ENCODE measurements at places on chromosomes 13 and 19. TPM values are rescaled to one million over a fixed set of nuclear protein-coding genes. Genes with fewer than 3 reads are reported as not detected.

Gene ESD
- total RNA-seq, result 79.2 TPM

Gene PSENEN
- total RNA-seq, result 51.2 TPM

Gene ZNF569
- 3.2 TPM for total RNA-seq

Gene PCDH17
- total RNA-seq, result not detected

Gene ZNF254
- 10.2 TPM for total RNA-seq

Gene CAB39L
- total RNA-seq, result 5.1 TPM

Gene SHISA2
- 0.30 TPM for total RNA-seq

Gene SHANK1
- not detected for total RNA-seq

Gene PSG1
- total RNA-seq, result 0.45 TPM

Gene FBXO17
- total RNA-seq, result 0.21 TPM

- ATAC-seq, result peak; percentile 47
Measured at GRCh38 chr19:4108767-4109625, 14.9 kb downstream of the MAP2K2 start.

- no peak for ATAC-seq
Measured at GRCh38 chr13:73532987-73533510, 474.2 kb downstream of the KLF5 start.

DNA sequence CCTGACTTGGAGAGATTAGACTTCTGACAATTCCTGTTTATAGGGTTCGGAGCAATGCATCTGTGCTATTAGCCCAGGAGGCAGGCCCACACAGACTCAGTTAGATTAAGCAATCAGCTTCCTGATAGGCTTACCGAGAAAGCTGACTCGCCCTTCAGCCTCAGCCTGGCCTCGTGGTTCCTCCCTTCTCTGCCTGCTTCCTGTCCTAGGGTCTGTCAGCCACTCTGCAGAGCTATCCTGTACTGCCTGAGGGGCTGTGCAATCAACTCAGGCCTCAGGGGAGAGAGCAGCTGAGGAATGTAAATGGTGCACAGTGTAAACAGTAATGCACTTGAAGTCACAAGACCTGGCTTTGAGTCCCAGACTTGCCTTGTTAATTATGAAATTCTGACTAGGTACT, 30.7 kb downstream of the HTR2A start:
- ATAC-seq, result no peak

- peak; percentile 54 for ATAC-seq
Measured at GRCh38 chr19:48837051-48837524, 797 bp upstream of the HSD17B14 start.

GRCh38 chr13:20193162-20193906, 596 bp upstream of the GJB2 start:
- peak; percentile 21 for ATAC-seq

- peak; percentile 62 for ATAC-seq
Measured at GRCh38 chr19:18274219-18274780, at the start of gene IQCN. Gene IQCN (minus strand): TSS chr19:18274452. CDS start chr19:18269478, 4,974 bp downstream.

DNA sequence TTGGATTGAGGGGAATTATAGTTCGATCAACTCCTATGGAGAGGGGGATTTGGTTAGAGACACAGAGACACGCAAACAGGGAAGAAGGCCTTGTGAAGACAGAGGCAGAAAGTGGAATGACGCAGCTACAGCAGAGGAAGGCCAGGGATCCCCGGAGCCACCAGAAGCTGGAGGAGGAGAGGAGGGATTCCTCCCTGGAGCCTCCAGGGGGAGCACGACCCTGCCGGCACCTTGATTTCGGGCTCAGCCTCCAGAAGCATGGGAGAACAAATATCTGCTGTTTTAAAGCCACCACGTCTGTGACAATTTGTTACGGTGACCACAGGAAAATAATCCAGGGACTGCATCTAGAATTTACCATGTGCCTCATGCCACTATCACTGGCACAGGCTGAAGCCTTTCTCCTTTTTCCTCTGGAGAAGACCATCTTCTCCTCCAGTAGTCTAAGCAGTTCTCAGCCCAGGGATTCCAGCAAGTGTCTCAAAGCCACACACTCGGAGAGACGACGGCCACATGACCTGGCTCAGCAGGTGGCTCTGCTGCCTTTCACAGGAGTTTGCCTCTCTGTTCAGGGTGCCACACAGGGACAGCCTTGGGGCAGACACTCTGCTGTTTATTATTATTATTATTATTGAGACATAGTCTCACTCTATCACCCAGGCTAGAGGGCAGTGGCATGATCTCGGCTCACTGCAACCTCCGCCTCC, 39.9 kb upstream of the CCNE1 start:
- ATAC-seq, result no peak

DNA sequence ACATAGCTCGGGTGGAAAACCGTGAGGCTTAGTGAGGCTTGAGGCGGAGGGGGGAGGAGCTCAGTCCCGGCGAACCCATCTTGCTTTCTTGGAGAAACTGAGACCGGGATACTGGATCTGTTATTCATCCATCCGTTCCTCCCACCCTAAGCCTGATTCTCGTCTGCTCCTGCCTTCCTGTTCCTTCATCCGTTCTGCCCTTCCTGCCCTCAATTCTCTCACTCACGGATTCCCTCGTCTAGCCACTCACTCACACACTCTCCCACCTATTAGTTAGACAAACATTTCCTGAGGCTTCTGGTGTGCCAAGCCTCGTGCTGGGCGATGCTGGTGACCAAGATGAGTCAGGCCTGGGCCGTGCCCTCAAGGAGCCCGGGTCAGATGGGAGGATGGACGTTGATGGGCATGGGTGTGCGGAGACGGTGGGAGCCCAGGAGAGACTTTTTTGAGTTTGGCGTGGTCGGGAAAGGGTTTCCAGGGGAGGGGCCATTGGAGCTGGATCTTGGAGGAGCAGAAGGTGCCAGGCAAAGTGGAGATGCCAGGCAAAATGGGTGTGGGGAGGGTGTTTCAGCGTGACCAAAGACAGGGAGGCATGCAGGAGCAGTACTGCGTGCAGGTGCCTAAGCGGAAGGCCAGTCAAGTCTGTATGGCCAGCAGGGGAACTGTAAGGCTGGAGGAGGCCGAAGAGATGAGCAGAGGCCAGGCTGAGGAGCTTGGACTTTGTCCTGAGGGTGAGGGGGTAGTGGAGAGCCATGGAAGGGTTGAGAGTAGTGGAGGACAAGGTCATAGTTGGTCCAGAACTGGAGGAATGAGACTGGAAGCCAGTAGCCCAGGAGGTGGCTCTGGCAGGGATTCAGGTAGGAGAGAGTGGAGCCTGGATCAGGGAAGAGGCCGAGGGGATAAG, 7.4 kb upstream of the CNFN start:
- ATAC-seq, result peak; percentile 15

GRCh38 chr13:106859533-106859904, 291.6 kb upstream of the ARGLU1 start:
- ATAC-seq, result no peak

- ATAC-seq, result peak; percentile 84
Measured at GRCh38 chr19:41871573-41872383, 5.3 kb upstream of the CD79A start.

DNA sequence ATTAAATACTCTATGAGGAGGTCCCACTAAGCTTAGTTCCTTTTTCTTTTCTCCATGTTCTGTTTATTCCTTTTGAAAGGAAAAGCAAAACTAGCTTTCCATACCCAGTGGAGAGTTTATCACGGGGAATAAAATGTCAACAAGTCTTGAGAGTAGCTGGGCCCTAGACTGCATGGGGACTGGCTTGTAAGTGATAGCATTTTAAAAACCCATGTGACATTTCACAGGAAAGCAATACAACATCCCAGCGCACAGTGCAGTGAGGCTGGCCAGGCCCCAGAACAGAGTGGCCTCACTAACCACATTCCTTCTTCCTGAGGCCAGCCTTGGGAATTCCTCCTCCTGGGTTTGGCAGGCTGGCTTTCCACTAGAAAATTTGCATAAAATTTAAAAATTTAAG, 149.8 kb downstream of the DLEU7 start:
- ATAC-seq, result no peak

DNA sequence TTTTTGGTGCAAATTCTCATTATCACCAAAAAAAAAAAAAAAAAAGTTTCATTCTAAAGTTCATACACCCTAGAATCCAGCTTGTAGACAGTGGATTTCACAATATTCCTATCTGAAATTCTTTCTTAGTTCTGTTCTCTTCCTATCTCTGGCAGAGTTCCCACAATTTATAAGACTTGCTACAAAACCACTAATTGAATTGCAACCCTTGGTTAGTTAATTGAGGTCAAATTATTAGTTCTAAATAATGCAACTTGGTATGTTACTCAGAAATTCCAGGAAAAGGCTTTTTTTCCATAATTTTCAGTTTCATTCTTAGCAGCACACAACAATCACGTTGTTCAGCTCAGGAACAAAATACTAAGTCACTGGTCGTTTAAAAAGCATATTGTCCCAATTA, 58.5 kb downstream of the SPATA13 start:
- no peak for ATAC-seq

- peak; percentile 22 for ATAC-seq
Measured at GRCh38 chr13:50130123-50130946, 115.1 kb downstream of the KCNRG start.

DNA sequence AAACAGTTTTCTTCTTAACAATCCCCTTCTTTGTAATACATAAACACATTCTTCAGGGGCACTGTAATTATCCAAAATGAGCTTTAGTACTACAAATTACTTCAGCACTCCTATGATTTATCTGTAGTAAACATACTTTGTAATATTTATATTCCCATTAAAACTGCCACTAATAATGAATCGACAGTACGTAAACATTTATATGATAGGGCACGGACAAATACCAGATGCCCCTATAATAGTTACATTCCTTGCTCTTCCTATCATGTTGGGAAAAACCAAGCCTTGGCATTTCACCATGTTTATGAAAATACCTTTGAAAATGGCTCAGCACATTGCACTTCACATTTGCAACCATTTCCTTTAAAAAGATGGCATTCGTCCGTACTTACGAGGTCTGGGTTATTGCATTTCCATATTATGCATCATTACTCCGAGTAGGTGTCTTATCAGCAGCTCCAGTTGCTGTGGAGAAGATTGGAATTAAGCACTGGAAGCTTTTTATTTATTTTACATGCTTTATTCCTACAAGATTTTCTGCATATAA, 1043.4 kb downstream of the DIAPH3 start:
- no peak for ATAC-seq

DNA sequence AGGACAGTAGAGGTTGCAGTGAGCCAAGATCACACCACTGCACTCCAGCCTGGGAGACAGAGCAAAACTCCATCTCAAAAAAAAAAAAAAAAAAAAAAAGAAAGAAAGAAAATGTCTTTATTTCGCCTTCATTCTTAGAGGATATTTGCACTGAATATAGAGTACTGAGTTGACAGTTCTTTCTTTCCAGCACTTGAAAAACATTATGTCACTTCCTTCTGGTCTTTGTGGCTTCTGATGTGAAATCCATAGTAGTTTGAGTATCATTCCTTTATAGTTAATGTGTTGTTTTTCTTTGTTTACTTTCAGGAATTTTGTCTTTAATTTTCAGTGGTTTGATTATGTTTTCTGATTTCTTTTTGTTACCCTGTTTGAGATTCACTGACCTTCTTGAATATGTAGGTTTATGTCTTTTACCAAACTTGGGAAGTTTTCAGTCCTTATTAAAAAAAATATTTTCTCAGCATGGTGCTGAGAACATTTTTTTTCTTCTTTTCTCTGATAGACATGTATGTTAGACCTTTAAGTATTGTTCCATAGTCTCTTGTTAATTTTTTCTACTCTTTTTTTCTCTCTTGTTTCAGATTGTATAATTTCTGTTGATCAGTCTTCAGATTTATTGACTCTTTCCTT, 50.1 kb downstream of the PCCA start:
- ATAC-seq, result no peak

GRCh38 chr13:88115976-88116375, 444.8 kb downstream of the SLITRK5 start:
- no peak for ATAC-seq

DNA sequence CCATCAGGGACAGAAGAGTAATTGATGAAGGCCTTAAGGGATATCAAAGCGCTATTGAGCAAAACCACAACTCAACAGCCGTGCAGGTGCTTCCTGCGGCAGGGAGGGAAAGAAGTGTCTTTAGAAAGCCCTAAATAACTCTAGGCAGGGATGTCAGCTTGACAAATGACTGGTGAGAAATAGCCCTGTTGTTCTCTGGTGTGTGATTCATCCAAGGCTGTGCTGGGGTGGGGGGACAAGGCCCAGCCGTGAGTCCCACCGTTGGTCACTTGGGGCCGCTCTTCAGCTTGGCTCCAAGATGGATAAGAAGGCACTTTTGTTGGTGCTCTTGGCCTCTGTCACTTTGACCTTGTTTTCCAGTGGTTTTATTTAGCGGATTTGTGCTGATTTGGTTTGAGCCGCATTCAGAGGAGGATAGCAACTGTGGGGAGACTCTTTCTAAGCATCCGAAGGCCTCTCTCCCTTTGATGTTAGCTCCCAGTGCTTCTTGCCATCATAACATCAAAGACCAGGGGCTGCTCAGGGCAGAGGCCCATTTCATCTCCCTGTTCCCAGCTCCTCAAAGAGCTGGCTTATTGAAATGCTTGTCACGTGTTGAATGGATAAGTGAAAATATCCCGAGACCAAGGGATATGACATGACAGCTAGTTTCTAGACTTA, 130.3 kb upstream of the SERP2 start:
- peak; percentile 29 for ATAC-seq

DNA sequence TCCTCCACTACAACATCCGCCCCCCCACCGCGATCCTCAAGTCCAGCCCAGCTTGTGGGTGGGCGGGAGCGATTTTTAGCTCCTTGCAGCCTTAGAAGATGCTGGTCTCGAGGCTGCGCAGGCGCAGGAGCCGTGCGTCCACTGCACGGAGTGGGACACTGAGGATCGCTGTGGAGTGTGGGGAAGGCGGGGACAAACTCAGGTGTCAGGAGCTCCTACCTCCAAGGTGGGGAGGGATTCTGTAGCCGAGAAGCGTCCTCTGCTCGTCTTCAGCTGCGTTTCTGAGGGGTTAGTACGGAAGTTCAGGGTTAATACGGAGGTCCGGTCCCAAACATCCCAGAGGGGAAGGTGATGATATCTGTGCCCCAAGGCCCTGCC, at the start of gene RTBDN:
Gene RTBDN, minus strand, starts transcription at position 14 of the 378 bp plus-strand sequence. CDS start 4,600 bp downstream, outside the sequence.
- ATAC-seq, result no peak

DNA sequence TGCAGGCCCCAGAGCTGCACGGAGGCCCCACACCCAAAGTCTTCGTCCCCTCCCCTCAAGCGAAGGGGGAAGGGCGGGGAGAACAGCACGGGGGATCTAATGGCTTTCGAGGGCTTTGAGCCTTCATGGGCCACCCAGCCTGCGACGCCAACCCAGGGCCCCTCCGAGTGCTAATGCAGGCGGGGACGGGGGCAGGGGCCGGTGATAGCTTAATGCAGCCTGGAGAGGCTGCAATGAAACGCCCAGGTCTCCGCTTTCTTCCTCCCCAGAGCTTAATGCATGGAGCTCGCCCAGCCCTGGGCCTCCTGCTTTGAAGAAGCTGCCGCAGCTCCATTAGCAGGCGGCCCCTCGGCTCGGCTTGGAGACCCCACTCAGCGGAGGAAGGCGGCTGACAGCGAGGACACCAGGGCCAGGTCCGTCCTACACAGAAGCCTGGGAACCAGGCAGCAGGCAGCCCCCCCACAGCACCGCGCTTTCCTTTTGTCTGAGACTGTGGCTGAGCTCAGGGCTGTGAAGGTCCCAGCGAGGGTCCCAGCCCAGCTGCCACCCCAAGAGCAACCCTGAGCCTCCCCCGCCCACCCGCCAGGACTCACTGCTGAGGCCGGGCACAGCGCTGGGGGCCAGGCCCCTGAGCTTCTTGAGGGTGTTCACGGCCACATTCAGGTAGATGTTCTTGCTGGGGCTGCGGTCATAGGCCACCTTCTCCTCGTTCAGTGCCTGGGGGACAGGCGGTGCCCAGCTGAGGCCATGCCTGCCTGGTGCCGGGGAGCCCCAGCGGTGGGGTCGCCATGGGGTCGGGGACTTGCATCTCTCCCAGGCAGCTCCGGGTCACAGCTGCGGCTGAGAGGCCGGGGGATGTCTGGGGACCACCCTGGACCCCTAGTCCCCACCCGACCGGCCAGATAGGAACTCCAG, 7.5 kb upstream of the ATP8B3 start:
- ATAC-seq, result no peak

GRCh38 chr19:47187797-47188196, 43.2 kb downstream of the BBC3 start:
- no peak for ATAC-seq

GRCh38 chr19:46365561-46365960, 18.7 kb downstream of the PPP5C start:
- ATAC-seq, result no peak

All from activated T-helper 17 cell treated with anti-CD3 and anti-CD28 coated beads, Interleukin-2, amount 50 U/mL, for 72 hours (primary cell).